ENCODE measurements at places on chromosomes 2 and 18.

DNA sequence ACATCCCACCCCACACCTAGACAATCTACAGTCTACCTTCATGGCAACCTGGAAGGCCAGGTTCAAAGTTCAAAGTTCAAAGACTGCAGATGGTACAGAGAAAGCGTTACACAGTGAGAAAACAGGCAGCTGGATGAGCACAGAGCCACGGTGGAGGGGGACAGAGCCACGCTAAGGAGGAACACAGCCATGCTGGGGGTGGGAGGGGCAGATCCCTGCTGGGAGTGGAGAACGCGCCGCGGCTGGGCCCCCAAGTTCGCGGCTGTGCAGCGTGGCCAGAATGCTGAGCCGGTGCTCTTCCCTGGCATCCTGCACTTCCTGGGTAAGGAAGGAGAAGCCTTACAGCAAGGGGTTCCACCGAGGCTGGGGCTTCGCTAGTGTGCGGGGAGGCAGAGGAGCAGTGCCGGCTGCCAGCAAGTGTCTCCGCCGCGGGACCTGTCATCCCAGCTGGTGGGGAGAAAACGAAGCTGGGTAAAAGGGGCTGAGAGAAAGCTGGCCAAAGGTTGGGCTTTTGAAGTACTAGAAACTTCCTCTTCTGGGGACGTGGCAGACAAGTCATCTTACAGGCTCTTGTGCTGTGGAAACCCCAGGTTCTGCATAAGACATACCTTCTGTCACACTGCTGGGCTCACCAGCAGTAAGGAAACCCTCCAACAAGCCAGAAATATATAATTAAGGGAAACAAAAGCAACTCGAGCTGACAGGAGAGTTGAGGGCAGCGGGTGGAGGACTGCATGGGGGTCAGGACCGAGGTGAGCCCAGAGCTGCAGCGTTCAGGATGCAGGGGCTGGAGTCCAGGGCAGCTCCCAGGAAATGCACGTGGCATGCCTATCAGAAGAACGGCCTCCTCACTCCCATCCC lies 115.5 kb downstream of the HDAC4 start:
- peaks cover 3% of the 10 kb centered on the region for H3K36me3 ChIP-seq
- peak overlapping the region; percentile 41 for H3K27ac ChIP-seq
- peaks cover 58% of the 10 kb centered on the region for H3K4me1 ChIP-seq
- DNase-seq = peak; percentile 51

GRCh38 chr2:3193443-3194330 lies 183.9 kb downstream of the EIPR1 start:
- no peaks in the 10 kb centered on the region for H3K27me3 ChIP-seq
- peaks cover 18% of the 10 kb centered on the region for H3K36me3 ChIP-seq
- no peak for DNase-seq
- no peak overlapping the region for H3K27ac ChIP-seq

DNA sequence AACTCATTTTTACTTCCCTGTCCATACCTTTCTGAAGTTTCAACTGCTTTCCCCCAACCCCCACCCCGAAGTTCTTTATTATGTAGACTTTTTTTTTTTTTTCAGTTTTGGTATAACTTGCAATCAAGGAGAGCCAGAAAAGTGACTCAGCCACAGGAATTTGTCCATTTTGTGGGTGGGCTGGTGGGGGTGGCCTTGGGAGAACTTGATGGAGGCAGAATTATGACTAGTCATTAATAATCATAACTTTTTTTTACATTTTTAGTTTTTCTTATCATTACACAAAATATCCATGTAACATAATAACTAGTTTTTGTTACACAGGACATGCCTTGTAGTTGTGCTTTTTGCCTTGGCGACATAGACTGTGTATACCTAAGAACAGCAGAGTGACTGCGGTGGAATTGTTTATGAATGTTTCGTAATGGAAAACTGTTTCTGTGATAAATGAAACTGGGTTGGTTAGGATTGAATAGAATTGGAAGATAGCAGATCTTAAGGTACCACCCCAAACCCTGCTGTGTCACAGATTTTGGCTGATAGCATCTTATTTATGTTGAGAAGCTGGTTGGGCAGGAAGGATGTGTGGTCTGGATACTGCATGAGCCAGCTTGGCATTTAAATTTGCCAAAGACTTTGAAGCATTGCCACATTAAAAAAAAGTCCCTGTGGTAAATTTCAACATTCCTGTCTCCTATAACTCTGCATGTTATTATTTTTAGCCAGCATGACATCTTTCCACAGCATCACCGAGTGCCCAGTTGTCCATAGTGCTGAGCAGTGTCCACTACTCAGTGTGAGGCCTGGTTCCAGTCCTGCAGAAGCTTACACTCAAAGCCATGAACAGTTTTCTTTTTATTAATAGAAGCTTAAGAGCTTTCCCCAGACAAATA lies 30.7 kb downstream of the LYPD6B start:
- H3K27me3 ChIP-seq = peaks cover 17% of the 10 kb centered on the region
- peak; percentile 15 for DNase-seq
- H3K36me3 ChIP-seq = no peaks in the 10 kb centered on the region

DNA sequence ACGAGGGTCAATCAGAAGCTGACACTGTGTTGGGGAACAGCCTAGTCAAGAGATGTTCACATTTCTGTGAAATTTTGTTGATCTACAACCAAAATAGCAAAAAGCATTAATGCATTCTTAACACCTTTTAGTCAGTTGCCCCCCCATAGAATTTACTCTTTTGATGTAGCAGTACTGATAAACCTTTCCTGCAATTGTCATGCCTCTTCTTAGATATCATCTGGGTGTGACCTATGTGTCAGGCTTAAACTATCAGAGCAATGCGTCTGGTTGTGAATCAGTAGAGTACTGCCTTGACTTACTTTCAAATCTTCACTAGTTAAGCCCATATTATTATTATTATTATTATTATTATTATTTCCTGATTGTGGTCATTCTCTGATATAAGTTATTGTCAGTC lies 61.9 kb downstream of the GREB1L start:
- H3K36me3 ChIP-seq = no peaks in the 10 kb centered on the region
- DNase-seq = no peak
- H3K27ac ChIP-seq = no peak overlapping the region
- no peak overlapping the region for H3K4me3 ChIP-seq
- H3K27me3 ChIP-seq = no peaks in the 10 kb centered on the region
- no peaks in the 10 kb centered on the region for H3K4me1 ChIP-seq
